Mammary epithelial cell (primary cell): ENCODE measurements at places on chromosomes 2 and 18. TPM values are rescaled to one million over a fixed set of nuclear protein-coding genes. Genes with fewer than 3 reads are reported as not detected.

DNA sequence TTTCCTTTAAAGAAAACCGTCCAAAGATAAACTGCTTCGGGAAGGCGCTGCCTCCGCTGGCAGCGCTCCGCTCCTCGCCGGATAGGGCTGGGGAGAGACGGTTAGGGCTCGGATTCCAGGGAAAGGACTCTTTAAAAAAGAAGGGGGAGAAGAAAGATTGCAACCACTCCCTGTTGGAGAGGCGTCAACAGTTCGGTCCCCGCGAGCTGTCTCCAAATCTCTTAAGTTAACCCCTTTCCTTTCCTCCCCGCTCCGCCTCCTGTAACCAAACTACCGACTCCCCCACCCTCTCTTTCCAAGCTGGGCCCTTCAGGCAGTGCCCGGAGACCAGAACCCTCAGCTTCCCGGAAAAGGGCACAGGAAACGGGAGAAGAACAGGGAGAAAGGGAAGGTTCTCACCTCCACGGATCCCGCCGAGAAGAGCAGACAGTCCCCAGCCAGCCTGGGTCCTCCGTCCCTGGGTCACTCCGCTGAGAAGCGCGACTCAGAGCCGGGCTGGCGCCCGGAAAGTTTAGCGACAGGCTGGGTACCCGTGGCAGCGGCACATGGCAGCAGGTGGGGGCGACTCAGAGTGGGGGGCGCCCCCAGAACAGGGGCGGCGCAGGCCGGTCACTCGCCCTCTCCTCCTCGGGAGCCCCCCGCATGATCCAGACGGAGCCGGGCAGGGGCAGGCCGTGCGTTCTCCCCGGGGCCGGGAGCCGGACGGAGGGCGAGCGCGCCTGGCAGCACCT, 675 bp downstream of the FZD5 start:
- peak; percentile 60 for DNase-seq

DNA sequence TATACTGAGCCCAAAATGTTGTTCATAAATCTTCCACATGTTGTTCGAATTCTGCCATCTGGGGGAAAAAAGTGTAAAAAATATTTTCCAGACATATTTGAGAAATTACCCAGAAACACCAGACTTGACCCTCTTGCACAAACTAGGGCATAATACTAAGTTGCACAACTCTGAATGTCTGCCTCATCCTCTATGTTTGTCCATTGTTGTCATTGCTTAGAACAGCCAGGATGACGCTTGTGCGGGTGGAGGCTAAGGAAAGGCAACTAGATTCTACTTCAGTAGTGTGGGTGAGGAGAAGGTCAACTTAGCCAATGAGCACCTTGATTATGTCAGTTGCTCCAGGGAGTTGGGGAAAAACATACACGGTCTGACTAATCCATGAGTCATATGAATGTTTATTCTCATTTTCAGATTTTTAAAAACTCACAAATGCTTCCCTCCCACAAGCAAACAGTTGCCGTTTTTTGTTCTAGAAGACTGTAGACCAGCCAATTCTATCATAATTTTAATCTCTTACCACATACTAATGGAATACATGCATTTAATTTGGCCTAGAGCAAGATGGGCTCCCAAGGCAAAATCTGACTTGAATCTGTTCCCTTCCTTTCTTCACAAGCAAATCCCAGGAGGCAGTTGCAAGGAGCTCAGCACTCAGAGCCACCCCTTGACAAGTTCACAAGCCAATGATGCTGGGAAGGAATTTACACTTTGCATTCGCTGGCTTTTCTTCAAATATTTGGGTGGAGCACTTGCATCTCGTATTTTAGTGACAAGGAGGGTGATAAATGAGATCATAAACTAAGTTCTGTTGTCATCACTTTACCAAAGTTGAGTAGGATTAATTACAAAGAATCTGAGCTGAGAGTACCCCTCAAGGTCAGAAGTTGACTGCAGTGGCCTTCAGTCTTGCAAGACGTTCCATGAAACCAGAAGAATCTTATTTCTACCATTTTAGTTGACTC, 163.2 kb upstream of the TWIST2 start:
- peak; percentile 99 for DNase-seq

DNA sequence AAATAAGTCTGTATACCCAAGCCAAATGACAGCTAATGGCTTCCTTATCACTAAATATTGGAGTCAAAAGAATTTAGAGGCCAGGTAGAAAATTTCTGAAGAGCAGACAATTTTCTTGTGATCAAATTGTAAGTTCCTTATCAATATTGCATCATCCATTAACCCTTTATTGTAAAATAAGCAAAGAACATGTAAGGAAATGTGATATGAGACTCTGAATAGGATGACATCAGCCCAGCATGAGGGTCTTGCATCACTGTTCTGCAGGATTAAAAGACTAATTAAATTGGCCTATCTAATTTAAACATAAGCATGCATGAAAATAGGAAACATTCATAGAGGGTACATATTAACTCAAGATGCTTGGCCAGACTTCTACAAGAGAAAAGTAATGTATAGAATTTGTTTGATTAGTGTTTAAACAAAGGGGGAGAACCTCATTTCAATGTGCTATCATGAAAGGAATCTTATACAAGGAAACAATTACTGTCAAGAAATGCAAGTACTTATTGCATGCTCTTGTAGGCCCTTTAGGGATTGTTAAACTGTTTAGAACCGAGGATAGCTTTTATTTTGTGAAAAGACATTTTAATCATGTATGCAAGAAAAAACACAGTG, 302.9 kb downstream of the PRKCE start:
- DNase-seq = no peak

- DNase-seq = no peak
Measured at GRCh38 chr2:204608237-204608939, 63.1 kb downstream of the PARD3B start.

DNA sequence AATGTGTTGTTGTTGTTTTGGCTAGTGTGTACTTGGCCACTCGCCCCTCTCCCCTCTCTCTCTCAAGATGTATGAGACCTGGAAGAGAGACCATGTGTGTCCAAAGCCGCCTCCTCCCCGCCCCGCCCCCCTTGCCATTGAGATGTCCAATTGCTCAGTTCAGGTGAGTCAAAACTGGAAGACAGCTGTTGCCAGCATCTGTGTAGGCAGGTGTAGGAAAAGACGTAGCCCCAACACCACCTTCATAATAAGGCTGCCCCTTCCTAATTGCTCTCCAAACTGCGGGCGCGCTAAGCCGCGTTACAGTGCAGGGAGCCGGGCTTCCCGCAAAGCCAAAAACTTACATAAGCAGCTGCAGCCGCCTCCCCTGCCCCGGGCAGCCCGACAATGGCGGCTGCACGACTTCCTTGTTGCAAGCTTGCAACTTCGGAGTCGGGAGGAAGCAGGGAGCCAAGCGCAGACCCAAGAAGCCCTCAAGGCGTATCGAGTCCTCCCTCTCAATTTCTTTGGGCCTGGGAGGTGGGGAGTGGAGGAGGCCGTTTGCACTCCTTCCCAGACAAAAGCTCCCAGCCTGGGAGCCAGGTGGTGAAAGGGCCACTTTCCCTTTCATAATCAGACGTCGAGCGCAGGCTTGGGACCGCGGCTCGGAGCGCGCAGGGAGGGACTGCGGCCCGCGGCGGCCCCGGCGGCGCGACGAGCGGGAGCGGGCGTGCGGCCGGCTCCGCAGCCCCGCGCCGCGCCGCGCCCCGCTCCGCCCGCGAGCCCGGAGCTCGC, 882 bp downstream of the ZBTB14 start:
- peak; percentile 47 for DNase-seq

GRCh38 chr2:127072970-127073369, 34.0 kb downstream of the BIN1 start:
- DNase-seq = no peak

DNA sequence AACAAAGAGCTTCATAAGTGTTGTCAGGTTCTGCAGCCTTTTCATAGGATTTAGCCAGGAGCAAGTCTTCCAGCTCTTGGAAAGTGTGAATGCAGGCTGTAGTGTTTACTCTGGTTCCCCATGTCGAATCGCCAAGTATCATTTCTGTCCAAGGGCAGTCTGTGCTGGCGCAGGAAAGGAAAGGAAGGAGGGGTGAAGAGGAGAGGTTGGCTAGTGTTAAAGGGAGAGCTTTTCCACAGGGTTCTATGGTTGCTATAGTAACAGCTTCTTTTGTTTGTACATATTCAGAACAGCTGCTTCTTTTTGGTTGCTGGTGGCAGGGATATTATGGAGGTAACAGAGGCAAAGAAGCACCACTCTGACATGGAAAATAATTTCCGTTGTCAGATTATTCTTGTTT, 69.9 kb downstream of the KCNH7 start:
- DNase-seq = no peak

- DNase-seq = peak; percentile 46
Measured at GRCh38 chr2:32008805-32009515, 1.8 kb downstream of the MEMO1 start.

- DNase-seq = no peak
Measured at GRCh38 chr2:184551626-184552025, 46.7 kb upstream of the ZNF804A start.

DNA sequence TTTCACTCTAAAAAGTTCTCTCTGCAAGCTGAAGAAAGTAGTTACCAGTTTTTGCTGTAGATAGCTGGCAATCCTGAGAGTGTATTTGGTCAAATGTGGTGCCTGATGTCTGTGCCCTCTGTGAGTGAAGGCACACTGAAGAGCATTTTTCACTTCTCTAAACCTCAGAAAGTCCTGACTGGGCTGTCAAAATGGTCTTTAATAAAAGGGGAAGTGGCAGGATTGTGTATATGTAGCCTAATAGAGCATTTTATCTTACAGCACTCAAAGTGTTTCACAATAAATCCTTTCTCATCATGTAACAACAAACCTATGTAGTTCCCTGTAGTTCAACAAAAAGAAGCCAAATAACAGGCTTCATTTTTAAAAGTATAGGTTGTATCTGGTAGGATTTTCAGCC, 1552.3 kb upstream of the SLC39A10 start:
- no peak for DNase-seq

DNA sequence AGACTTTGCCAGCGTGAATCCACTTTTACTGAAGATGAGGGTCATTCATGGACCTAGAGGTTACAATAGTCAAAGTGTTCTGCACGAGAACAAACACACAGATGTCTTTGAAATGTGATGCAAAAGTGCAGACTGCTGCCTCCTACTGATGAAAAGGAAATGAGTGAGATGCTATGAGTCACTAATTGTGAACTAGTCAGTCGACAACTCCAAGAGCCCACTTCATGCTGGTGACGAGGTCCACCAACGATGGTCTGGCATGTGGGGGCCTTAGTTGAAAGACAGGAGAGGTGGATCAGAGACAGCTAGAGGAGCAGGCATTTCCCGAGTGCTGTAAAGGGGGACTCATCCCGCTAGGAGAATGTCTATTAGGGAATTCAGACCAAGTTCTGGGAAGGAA, 17.1 kb upstream of the ZNF236 start:
- DNase-seq = peak; percentile 38

GRCh38 chr2:216633616-216634369, 573 bp downstream of the IGFBP2 start:
- DNase-seq = peak; percentile 42

DNA sequence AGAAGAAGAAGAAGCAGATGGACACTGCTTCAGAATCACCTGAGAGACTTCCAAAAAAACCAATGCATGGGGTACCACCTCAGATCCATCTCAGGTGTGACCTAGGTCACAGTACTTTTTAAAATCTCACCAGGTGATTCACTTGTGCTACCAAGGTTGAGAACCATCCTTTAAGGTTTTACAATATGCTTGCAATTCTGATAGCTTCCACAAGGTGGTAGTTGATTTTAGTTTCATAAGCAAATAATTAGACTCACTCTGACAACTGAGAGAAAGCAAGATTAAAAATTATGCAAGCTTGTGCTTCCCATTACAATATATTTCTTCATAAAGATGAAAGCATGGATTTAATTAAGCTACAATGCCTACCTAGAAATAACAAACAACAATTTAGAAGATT, 355.1 kb downstream of the EN1 start:
- DNase-seq = peak; percentile 25

DNA sequence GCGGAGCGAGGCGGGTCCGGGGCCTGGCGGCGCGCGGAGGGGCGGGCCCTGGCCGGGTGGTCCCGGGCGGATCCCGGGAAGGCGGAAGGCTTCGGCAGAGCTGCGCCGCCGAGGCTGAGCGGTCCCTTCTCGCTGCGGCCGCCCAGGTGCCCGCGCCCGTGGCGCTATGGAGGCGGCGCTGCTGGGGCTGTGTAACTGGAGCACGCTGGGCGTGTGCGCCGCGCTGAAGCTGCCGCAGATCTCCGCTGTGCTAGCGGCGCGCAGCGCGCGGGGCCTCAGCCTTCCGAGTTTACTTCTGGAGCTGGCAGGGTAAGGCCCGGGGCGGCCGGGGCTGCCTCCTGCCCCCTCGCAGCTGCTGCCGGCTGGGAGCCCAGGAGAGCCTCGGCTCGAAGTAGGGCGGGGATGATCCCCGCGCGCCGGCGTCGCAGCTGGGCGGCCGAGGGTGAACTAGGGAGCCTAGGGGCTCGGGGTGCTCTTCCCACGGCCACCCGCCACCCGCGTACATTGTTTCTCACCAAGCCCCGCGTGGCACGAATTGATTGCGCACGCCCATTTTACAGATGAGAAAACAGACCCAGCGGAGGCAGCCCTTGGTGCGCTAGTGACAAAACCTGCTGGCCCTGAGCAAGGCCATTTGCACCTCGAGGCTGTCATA, at the start of gene SLC66A3:
SLC66A3 (plus strand) TSS at position 87 of the 655 bp plus-strand sequence; CDS start at position 167, 80 bp downstream.
- DNase-seq = peak; percentile 90

DNA sequence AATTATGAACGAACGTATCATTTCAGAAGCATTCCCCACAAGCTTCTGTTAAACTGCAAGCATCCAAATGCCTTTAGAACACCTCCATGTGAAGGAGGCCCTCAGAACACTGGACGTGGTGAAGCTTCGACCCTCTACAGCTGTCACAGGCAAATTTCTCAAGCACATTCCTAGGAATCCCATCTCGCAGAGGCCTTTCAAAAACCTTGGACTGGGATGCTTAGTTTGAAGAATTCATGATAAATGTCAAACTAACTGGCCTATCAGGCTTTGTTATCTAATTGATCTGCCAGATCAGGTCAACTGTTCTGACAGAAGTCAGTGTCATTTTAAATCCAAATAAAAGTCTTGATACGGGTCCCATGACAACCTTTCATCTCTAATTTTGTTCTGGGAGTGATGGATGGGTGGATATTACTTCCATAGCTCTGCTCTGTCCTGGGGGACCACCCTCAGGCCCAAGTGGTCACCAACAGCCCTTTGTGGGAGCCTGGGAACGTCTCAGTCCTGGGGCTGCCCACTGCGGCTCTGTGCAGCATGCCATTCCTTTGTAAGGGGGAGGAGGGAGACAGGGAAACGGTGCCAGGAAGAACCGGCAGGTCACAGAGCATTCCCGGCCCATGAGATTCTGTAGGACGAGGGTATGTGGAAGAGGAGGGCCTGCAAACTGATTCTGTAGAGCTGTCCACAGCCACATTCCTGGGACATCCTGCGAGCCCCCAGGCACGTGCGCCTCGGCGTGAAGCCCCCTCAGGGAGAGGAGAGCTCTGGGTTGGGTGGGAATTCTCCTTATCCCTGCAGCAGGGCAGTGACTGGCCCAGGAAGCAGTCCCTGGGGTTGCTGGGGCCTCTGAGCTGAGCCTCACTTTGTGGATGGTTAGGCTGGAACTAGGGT, 59.1 kb upstream of the PXDN start:
- DNase-seq = no peak

Gene GLS
- 35.5 TPM for polyA plus RNA-seq

Gene CMPK2
- polyA plus RNA-seq = 0.12 TPM

Gene UGT1A8
- not detected for polyA plus RNA-seq

Gene THSD7B
- polyA plus RNA-seq = 0.02 TPM
